CD8-positive, alpha-beta T cell (primary cell): ENCODE measurements at places on chromosomes 3 and 15.
A peak's percentile ranks its signal among the peaks of the same experiment; 100 is the strongest.

DNA sequence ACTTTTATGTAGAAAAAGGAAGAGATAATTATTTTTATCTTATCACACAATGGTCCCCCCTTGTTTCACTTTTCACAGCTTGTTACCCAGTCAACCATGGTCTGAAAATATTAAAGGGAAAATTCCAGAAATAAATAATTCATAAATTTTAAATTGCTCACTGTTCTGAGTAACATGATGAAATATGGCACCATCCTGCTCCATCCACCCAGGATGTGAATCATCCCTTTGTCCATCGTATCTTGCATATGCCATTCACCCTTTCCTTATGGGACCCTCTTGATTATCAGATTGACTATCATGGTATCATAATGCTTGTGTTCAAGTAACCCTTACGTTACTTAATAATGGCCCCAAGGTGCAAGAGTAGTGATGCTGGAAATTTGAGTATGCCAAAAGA, 43.7 kb downstream of the ANKRD28 start:
- no peak for DNase-seq

- no peak for DNase-seq
Measured at GRCh38 chr15:38066612-38067011, 132.2 kb downstream of the TMCO5A start.

DNA sequence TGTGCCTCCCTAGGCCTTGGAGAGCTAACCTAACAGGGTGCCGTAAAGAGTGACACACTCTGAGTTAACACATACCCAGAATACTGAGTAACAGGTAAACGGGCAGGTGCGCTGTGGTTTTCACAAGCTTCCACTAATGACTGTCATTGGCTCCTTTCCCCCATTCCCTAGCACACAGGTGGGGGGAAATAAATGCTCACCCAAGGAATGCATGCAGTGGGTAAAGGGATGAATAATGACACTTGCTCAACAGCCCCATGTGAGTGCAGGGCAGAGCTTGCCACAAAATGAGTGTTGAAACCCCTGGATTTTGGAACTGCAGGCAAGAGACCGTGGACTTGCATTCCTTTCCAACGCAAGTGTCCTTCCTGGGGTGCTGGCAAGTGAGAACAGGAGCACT, 57.6 kb downstream of the ADAMTS17 start:
- no peak for DNase-seq

- DNase-seq: no peak
Measured at GRCh38 chr15:61036136-61036535, 193.0 kb downstream of the RORA start.

DNA sequence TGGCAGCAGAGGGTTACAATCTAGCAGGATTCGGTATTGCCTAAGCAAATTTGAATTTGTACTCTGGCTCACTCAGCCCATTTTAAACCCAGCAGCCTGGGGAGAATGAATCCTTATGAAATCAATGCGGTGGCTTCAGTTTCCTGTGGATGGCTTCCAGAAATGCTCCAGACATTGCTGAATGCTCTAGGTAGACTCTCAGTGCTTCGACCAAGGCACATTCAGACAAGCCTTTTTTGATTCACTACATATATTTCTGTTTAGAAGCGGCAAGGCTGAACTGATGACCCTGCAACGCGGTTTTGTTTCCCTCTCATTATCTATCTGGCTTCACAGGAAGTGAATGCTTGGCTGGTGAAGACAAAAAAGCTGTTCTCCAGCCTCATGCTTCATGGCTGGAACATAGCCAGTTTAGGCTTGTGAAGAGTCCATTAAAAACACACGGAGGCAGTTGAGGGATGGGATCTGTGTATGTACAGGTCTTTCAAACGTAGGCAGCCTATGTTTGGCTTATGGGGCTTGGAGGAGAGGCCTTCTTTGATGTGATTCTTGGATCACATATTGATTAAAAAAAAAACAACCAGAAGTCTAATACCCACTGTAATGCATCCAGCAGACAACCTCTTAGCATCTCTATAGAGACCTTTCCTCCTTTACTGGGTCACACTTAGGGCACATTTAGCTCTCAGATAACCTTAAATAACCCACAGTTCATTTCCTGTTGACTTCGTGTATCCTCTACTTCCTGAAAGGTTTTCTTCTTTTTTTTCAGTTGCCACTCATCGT, 400.2 kb upstream of the TBL1XR1 start:
- DNase-seq: peak; percentile 77
